ENCODE measurements at places on chromosomes 2 and 18.

DNA sequence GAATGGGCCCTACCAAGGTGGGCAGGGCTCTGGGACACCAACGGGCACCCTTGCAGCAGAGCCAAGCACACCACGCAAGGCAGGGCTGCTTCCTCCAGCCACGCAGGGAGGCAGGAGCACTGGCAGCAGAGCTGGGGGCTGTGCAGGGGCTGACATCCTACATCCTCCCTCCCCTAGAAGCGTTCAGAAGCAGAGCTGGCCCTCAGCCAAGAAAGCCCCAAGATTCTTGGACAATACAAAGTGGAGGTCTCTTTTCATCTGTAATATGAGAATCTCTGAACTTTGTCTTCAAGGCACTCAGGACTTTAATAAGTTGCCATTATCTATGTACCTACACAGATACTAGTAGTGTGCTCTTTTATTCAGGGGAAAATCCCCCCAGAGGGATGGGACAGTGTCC is 128.1 kb upstream of the AGAP1 start:
- DNase-seq = no peak

DNA sequence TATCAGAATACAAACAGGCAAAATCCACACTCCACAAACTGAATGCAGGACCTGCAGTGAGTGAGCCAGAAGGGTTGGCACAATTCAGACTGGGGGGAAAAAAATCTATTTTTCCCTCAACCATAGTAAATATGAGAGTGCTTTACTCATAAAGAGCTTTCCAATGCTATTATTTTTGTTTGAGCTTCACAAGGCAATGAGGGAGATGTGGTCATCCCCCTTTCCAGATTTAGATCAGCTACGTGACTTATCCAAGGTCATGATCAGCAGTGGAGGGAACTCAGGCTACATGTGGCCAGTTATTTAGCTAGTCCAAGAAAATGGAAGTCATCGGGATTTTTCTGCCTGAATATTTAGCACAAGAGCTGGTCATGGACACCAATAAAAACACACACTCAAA is 120.4 kb upstream of the KLF7 start:
- no peak for DNase-seq

DNA sequence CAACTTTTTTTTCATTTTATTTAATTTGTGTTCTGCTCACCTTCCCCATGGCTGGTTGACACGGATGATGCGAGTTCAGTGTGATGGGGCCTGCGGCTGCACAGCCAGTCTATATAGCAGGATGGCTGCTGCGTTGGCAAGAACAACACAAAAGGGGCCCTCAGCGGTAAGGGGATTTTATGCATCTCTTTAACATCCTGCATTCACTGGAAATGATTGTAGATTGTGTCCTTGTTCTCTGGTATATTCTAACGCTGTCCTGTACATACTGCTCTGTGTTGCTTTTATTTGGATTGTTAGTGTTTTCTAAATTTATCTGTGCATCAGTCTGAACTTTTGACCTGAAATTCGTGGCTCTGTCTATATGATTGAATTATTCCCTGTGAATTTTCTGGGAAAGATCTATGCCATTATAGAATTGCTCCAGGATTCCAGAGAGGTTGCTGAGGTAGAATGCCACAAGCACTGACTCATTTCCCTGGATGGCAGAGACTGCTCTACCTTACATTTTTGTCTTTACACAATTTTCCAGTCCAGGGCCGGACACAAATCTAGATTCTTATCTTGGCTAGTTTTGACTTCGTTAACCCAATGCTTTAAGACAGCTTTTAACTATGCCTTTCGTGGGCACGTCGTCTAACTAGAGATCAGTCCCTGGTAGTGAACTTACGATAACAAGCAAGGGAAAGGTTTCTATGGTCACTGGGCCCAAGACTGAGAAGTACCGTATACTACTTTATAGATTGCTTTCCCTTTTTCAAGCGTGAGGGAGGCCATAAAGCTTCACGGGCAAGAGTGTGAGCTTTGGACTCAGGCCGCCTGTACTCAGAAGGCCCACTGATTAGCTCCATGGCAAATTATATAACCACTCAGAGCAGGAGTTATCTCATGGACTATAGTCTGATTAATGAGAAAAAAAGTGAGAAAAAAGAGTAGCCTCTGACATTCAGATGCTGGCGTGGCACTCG is at the start of gene CRYGC:
CRYGC (minus strand) TSS at position 85 of the 968 bp plus-strand sequence; CDS start at position 49, 36 bp downstream.
- no peak for DNase-seq

GRCh38 chr2:213227458-213227857 is 56.8 kb upstream of the SPAG16 start:
- DNase-seq = no peak

DNA sequence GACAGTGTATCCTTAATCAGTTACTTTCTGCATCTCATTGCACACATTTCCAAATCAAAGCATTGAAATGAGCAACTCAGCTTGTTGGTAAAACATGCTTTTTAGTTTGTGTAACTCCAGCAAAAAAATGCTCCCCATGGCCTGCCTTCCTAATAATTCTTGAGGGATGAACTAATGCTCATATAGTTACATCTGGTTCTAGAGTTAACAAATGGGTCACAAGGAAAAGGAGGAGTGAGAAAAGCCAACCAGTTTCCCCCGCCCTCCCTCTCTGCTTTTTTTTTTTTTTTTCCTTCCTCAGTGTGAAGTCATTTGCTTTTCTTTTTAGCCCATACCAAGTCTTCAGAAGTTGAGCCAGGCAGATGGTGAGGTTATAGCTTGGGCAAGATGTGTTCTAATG is 231.7 kb downstream of the MTX2 start:
- no peak for DNase-seq

DNA sequence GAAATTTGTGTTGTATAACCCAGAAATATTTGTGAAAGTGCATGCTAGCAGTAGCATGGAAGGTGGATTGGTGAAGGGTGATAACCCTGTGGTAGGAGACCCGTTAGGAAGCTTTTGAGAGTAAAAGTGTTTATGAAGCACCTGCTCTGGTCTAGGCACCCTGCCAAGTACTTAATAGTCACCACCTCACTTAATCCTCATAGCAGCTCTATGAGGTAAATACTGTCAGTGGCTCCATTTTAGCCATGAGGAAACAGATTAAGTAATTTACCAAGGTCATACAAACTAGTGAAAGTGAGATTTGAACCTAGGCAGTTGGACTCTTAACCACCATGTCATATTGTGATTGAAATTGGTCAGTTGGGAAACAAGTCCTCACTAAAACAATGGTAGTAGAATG is 66.8 kb downstream of the TET3 start:
- no peak for DNase-seq

DNA sequence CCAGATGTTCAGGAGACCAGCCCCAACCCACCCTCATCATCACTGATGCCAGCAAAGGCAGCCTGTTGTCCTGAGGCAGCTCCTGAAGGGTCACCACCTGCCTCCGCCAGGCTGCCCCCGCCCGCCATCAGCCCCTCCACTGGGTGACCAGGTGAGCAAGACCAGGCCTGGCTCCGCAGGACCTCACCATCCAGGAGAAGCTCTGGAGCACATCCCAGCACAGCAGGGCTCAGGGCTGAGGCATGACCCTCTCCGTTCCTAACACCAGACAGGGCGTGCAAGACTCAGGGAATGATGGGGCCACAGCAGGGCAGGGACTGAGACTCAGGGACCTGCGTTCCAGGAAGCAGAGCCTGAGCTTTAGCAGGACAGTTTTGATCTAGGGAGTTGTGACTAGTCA is 218.8 kb upstream of the RAB6C start:
- DNase-seq = no peak

- DNase-seq = no peak
Observed at GRCh38 chr2:240077442-240077841, 24.1 kb upstream of the OR6B3 start.

DNA sequence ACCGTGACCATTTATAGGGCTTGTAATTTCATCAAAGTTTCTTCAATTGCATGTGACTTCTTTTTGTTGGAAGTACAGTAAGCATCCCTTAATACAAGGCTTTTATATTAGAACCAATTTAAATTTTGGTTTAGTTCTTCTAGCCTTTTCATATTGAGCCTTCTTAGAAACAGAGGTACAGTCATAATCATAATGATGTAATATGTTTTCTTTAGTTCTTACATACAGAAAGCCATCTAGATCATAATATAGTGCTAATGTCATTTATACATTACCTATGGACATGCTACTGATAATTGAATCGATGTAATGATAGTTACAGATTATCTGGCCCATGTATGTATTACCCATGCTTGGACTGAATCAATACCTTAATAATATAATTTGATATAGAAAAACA is 109.9 kb upstream of the OTX1 start:
- no peak for DNase-seq

- peak; percentile 35 for DNase-seq
Observed at GRCh38 chr2:96869822-96870625, at the start of gene SEMA4C. Gene SEMA4C (minus strand): TSS chr2:96870080. CDS start chr2:96867886, 2,194 bp downstream.

DNA sequence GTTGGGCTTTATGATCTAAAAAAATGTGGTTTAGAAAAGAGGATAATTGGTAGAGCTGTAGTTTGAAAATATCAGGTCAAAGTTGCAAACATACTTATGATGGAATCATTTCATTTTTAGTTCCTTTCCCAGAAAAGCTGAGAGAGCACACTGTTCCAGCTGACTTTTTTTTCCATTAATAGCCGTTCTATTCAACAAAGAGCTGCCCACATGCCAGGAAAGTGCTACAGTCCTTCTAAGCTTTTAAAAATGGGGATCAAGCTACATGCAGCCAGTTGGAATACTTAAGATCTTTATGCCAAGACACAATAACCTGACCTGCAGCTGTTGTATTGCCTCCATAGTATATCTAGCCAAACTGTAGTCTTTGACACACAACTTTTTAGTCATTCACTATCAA is 111.5 kb downstream of the GALNT3 start:
- no peak for DNase-seq

DNA sequence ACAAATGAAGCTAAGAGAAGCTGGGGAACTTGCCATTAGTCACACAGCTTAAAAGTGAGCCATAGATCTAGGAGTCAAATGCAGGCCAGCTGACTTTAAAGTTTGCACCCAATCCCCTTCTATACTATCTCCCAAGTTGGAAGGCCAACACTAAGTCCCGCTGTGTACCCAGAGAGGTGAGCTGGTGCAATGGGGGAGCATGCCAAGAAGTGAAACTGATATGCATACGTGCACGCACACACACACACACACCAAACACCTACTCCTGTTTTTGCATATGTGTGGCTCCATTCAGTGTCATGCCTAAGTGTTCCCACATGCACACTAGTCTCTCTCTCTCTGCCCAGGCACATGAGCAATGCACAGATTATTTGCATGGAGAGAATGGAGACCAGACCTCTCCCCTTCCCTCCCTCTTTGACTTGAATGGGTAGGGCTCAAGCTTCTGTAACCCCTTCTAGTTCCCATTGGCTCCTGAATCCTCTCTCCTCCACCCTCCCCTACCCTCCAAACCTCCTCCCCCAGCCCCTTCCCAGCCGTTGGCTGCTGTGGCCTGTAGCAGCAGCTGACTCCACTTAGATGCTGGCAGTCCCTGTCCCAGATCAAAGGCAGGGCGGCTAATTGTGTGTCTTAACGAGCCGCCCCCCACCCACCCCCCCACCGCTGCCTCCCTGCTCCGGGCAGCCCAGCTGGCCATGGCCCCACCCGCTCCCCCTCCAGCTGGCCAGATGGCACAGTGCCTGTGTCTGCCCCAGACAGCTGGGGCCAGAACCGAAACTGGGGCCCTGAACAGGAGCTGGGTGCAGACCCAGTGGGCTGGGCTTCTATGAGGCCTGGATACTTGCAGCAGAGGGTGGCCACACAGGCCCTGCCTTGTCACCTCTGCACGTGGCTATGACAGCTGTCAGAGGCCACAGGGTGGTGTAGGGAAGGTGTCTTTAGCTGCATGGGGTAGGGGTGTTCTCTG is 5.6 kb downstream of the WNT10A start:
- no peak for DNase-seq

- DNase-seq = no peak
Observed at GRCh38 chr2:239339726-239340601, 60.9 kb downstream of the HDAC4 start.

- DNase-seq = no peak
Observed at GRCh38 chr2:96153991-96154431, 8.8 kb upstream of the DUSP2 start.

- DNase-seq = no peak
Observed at GRCh38 chr2:195026261-195026660, 630.8 kb upstream of the SLC39A10 start.

DNA sequence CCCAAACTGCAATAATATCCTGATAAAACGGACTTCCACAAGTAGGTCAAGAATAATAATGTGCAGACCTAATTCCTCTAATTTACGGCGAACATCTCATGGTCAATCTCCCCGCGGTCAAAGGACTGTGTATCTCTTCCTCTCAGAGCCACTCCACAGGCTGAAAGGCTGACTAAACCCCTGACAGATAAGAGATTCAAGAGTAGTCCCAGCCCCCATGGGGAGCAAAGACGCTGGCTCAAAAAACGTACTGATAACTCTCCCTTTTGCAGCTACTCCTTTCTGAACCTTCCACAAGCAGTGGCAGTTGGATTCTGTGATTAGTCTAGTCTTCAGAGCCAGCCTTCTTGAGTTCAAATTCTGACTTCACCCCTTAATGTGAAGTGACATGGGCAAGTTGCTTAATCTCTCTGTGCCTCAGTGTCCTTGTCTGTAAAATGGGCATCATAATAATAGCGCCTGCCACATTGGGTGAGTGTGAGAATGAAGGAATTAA is 19.7 kb upstream of the IL18R1 start:
- no peak for DNase-seq

DNA sequence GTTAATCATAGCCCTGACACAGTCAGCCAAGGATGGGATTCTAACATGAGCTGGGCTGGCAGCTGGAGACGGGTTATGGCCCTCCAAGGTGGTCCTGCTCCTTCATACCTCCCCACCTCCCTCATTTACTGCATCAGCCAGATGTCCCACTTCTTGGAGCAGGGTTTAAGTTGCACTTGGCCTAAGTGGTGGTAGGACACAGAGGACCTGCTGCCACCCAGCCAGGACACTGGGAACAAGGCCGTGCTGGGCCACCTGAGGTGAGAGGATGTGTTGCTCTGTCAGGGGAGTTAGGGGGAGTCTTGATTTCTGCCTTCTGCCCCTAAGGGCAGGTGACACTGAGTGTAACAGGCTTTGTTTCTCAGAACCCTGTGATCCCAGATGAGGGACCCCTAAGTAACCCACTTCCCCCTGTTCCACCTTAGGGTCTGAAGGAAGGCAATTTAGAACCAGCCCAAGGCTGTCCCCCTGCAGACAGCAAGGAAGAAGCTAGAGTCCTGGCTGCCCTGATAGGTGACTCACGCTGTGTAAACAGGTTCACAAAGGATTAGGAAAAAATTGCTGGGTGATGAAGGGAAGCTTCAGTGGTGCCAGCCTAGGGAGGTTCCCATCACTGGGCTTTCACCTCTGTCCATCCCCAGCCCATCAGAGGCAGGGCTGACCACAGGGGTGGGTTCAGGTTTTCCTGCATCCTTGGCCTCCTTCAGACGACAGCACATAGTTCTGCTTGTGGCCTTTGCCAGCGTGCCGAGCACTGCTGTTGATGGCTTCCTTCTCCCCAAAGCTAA is 114.3 kb upstream of the MCFD2 start:
- no peak for DNase-seq

- no peak for DNase-seq
Observed at GRCh38 chr2:2571301-2572150, 240.5 kb upstream of the MYT1L start.
